ENCODE measurements at places on chromosomes 7 and 10.

- DNase-seq, result peak; percentile 48
These were observed 691.9 kb downstream of the INHBA start for GRCh38 chr7:41010967-41011366.

DNA sequence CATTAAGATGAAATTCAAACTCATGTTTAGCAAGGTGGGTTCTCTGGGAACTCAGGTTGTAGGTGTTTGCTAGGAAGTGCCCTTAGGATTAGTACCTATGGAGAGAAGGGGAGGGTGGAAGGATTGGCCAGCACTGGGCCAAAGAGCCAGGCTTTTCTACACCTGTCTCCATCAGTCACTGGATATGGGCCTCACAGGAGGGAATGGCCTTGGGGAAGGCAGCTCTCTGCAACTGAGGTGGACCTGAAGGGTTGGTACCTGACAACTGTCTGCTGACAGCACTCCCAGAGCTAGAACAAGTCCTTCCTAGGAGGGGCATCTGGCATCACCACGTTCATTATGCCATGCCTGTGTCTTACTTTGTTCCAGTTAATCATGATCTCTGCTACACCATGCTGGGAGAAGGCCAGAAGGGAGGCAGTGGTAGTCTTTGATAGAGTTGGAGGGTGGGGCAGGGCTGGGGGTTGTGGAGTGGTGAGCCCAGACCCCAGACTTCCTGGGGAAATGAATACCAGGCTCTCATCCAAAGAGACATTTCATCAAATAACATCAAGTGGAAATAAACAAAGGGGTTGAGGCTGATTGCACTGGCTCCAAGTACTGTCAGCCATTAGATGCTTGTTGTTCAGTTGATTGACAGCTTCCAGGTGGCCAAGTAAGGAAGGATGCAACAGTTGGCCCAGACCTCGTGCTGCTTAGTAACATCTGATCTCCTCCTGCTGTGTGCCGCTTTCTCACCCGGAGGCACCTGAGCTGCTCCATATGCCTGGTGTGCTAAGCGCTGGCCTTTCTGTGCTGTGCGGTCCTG is 70.6 kb upstream of the PIK3CG start:
- DNase-seq, result no peak

DNA sequence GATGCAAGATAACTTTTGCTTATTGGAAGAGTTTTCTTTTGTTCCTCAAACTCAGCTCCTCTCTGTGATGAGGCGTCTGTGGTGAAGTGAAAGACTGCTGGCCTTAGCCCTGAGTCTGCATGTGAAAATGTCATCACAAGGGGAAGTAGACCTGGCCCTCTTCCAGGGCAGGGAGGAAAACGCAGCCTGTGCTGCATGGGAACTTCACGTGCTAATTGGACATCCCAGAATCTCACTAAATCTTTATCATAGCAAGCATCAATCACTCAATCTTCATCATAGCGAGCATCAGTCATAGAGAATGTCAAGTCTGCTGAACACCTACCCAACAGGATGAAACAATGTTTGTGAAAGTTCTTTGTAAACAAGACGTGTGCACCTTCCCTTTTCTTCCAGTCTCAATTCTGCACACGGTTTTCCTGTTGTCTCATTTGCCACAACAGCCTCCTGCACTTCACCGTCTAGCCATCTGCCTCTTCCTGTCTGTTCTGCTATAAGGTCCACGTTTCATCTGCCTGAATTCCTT is 314.6 kb downstream of the FRMD4A start:
- peak; percentile 63 for DNase-seq

- DNase-seq, result no peak
These were observed 65.1 kb downstream of the RSU1 start for GRCh38 chr10:16752099-16752498.

DNA sequence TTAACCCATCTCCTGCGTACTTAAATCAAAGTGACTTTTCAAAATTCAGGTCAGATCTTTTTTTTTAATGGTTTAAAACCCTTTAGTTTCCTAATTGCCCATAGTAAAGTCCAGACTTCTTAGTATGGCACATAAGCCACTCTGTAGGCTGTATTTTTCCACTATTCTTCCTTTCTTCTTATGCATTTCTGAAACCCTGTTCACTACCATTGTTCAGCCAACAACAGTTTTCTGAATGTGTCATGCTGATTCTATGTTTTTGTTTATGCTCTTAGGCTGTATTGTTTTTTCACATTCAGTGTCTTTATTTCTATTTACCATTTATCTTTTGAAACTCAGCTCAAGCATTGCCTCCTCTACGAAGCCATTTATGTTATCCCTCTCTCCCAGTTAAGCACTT is 26.7 kb downstream of the CCSER2 start:
- DNase-seq, result no peak

DNA sequence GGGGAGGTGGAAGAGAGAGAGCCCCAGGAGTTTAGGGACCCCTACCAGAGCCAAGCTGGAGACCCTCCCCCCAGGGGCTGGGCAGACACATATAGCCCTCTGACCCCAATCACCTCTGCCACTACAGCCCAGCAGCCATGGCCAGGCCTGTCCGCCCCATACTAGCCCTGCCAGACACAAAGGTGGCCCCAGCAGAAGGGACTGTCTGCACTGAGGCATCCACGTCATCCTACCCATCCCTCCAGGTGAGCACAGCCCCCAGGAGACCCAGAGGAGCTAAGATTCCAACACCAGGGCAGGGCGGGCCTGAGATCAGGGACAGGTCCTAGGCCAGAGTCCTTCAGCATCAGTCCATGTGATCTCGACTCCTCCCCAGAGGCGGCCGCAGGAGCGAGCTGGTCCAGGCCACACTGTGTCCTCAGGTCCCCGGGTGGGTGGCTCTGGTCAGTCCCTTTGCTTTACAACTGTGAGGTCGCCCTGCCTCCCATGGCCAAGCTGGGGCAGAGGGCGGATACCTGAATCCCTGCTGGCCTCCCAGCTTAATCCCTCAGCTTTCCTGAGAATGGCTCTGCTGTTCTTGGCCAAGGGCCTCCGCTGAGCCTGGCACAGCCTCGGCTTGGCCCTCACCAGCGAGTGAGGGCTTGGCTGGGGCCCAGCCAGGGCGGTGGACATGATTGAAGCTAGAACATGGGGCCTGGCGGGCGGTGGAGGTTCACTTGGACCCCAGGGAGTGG is 14.3 kb upstream of the ELN start:
- no peak for DNase-seq
